Tibial artery (tissue), 4 donors: ENCODE measurements at places on chromosomes 4 and X.

DNA sequence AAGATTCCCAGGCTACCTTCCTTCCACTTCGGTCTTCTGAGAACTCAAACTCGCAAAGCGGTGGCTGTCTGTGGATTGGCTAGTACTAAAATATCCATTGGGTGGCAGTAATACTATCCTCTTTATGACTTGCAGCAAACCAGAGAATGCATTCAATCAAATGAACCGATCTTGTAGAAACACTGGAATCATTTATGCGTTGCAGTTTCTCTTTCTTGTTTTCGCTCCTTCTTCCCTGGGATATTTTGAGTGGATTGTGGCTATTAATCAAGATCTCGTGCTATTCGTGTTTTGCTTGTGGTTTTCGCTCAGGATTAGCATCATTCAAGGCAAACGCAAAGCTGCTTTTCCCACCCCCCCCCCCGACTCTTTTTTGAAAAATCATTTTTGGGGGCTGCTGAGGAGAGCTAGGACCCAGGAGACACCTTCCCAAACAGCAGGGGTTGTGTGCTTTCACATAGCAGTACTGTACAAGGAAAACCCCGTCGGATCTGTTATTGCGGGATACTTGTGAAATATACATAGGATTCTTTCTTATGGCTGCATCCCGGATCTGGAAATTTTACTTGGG lies at the start of gene IL1RAPL1:
IL1RAPL1 (plus strand) TSS at position 466 of the 571 bp plus-strand sequence.
- no peak for DNase-seq

- no peak for DNase-seq
These were observed 47.2 kb downstream of the EDNRA start for GRCh38 chr4:147528054-147528453.

GRCh38 chr4:85769009-85769408 lies 294.1 kb downstream of the ARHGAP24 start:
- DNase-seq, result no peak

DNA sequence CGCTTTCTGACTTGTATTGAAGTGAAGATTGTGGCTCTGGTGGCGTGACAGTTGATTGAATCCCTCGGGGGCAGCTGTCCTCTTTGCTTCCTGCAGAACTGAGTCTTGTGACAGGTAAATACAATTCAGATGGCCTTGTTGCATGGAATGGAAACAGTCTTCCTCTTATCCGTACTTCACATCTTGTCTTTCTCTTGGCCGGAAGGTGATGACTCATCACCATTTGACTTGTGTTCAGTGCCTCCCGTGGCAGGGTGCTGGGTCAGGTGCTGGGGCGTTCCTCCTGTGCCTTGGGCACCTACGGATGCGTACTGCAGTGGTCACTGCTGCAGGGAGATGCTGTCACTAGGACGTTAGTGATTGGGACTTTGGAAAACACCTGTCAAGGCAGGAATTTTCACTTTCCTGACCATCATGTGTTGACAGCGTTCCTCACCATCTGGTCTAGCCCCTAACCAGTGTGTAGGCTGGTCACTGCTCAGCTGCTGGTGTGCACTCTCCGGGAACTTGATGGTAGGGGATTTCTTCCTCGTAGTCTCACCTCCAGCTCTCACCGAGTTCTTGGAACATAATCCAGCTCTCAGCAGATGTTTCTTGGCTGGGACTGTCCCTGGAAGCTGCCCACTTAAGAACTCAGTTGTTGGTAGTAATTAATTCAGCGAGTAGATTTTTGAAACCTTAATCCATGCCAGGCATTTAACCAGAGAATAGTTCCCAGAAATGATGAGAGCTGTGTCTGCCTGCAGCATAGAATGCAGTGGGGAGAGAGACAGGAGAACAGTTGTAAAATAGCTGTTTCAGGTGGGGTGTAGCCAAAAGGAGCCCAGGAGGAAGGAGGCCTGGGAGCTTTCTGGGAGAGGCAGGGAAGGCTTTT lies 7.2 kb downstream of the TBC1D14 start:
- DNase-seq, result no peak

DNA sequence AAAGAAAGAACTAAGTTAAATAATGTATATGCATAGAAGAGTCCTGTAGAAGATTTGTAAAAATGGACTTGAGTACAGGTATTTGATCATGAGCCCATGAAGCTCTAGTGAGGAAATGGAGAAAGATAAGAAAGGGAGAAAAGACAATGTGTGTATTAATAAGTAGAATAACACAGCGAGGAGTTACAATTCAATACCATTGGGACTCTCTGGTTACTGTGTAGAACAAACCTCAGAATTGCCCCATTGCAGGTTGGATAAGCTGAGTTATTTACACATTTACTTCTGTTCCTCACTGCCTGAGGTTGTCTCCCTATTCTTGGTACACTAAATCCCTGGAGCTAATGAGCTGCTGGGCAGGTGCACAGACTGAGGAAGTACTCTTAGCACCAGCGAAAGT lies 33.3 kb downstream of the BANK1 start:
- DNase-seq, result no peak

- DNase-seq, result no peak
These were observed 4.8 kb downstream of the PDGFC start for GRCh38 chr4:156966836-156967235.

GRCh38 chr4:1512738-1513660 lies 106.8 kb upstream of the NKX1-1 start:
- DNase-seq, result no peak

GRCh38 chr4:14583331-14583730 lies 418.9 kb upstream of the CPEB2 start:
- no peak for DNase-seq

DNA sequence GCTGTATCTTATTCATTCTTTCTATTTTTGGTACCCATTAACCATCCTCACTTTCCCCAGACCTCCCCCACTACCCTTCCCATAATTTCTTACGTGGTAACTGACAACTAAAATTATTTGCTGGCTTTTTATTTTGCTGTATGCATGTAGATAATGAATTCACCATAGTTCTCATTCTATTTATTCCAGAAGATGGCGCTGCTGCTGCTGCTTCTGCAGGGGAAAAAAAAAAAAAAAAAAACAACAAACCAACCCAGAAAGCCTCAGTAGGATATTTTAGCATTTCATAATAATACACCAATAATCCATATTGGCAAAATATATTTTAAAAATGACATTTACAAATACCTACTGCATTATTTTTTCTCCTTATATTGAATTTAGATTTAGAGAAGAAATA lies 416.6 kb upstream of the MAGEB18 start:
- DNase-seq, result no peak

- DNase-seq, result no peak
These were observed 175.3 kb downstream of the QDPR start for GRCh38 chr4:17336524-17336961.

DNA sequence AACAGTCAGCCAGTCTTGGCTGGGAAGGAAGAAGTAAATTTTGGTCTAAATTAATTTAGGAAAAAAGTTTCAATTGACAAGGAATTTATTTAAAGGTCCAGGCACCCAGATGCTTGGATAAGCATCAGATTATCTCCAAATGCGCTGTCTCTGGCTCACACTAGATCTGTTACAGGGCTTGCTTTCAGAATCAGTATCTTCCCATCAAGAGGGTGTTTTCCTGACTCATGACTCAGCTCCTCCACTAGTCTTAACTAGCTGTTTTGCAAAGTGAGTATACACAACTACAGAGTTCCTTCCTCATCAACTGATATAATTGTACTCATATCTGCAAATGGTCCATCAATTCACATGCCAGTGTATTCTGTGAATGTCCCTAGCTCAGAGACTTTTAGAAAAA lies 482.1 kb upstream of the CPEB2 start:
- no peak for DNase-seq

DNA sequence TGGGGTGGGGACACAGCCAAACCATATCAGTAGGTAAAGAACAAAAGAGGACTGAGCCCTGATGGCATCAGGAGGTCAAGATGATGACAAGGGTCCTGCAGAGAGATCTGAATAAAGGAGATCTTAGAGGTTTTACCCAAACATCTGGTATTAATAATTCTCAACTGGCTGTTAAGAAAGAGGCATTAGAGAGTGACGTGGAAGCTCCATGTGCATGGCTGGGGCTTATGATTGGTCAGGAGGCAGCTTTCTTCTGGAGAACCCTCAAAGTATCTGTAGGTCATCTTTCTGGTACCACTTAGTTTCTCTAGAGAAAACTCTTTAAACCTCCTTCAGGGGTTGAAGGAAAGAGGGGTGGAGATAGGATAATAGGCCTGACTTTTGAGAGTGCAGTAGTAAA lies 18.7 kb downstream of the MGST2 start:
- DNase-seq, result no peak

DNA sequence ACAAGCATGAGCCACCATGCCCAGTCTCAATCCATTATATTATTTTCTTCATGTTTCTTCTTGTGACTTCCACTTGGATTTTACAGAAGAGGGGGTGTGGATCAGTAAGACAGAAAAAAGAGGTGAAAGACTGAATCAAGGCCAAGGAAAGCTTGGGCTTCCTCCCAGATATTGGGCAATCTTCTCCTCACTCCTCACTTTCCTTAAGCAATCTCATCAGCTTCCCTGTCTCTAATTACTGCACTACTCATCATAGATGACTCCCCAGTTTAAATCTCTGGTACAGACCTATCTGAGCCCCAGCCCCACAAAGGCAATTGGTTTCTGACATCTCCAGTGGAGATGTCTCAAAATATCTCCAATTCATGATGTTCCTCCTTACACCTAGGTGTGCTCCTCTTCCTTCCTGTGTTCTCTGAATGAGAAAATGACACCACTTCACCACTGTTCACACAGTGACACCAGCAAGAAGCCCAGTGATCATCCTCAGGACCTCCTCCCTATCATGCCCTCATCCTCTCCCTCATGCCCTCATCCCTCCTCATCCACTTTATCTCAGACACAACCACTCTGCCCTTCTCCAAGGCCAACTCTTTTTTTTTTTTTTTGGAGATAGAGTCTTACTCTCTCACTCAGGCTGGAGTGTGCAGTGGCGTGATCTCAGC lies 44.8 kb upstream of the HERC6 start:
- no peak for DNase-seq

DNA sequence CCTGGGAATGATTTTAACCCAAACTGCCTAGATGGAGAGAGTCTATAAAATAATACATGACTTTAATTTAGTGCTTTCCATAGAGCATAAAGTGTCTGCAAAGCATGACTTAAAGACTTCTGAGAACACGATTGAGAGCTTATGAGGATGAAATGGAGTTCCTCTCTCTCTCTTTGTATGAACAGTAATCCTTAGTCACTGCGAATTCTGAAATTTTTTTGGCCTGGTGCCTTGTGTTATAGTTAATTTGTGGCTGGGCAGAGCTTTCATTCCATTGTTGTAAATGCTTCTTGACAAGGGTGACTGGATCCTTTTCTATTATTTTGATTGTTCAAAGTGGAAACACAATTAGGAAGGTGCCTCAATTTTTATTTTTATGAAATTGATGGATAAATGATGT lies 179.5 kb downstream of the CEP135 start:
- DNase-seq, result no peak

DNA sequence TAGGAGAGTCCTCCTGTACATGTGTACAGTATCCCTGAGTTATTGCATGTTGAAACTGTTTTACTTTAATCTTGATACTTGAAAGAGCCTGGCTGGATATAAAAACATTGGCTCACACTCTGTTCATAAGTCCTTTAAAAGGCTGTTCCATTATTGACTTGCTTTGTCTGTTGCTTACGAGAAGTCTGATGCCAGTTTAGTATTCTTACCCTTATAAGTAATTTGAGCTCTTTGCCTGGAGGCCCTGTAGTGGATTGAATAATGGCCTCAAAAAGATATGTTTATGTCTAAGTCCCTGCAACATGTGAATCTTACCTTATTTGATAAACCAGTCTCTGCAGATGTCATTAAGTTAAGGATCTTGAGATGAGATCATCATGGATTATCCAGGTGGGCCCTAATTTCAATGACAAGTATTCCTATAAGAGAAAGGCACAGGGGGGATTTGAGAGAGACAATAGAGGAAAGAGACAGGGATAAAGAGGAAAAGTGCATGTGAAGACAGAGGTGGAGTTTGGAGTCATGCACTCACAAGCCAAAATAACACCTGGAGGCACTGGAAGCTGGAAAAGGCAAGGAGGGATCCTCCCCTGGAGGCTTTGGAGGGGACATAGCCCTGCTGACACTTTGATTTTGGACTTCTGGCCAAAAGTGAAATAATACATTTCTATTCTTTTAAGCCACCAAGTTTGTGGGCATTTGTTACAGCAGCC lies 98.1 kb downstream of the IRF2 start:
- DNase-seq, result no peak

GRCh38 chr4:46931981-46932380 lies 22.9 kb upstream of the COX7B2 start:
- no peak for DNase-seq

GRCh38 chrX:83305381-83305780 lies 202.7 kb upstream of the POU3F4 start:
- no peak for DNase-seq

GRCh38 chrX:15566244-15566643 lies 34.5 kb downstream of the ACE2 start:
- no peak for DNase-seq

DNA sequence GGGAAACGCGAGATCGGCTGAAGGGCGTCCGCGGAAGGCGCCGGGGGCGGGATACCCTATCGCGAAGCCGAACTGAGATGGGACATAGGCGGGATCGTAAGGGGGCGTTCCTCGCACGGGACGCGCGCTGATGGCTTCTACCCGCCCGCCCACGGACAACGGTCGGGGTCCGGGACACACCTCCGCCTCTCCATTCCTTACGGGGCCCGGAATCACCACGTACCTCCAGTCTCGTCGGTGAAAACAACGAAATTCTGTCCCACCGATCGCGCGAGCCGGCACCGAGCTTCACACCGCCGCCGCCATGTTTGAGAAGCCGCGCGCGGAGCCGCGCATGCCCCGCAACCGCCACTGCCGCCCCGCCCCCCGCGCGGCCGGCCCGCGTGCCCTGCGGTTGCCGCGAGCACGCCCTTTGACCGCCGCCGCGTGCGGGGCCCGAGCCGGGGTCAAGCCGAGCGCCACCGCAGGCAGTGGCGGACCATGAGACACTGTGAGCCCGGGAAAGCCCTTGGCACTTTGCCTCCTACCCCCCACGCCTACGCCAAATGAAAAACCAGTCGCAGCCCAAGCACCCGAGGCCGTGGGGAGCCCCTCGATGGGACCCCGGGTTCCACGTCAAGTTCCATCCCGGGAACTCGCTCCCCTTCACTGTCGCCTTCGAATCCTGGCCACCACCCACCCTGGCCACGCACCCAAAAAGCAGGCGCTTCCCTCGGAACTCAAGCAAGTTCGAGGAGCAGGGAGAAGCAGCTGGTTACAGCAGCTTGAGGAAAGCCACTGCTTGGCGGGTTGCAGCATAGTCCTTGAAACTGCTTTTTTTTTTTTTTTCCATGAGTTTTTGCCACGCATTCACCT lies at the start of gene SCML2:
SCML2 (minus strand) TSS at position 320 of the 855 bp plus-strand sequence. CDS start 20,617 bp downstream, outside the sequence.
- no peak for DNase-seq

- no peak for DNase-seq
These were observed 31.2 kb upstream of the GYPA start for GRCh38 chr4:144171697-144172096.
